Sciatic nerve (tissue), 2 donors: ENCODE measurements at places on chromosomes 11 and 22.

DNA sequence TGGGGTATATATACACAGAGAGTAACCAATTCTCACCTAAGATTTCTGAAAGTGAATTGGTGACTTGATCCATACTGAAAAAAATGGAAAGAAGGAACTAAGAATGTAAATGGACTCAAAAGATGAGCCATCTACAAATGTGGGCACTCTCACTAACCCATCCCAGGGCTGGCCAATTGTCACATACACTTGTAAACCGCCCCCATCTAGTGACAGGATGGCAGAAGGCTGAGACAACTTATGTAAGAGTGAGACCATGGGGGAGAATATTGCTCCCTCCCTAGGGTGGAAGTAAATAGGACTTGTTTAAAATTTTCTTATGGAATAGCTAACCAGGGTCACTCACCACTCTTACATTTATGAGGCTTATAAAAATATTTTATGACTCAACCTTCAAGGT is 377.1 kb upstream of the ISX start:
- DNase-seq = no peak

- DNase-seq = no peak
Observed at GRCh38 chr11:131198161-131199014, 172.0 kb upstream of the NTM start.

- no peak for DNase-seq
Observed at GRCh38 chr11:79314906-79315689, 125.7 kb downstream of the TENM4 start.

GRCh38 chr11:62030071-62030684 is 62.7 kb upstream of the FTH1 start:
- DNase-seq = no peak

DNA sequence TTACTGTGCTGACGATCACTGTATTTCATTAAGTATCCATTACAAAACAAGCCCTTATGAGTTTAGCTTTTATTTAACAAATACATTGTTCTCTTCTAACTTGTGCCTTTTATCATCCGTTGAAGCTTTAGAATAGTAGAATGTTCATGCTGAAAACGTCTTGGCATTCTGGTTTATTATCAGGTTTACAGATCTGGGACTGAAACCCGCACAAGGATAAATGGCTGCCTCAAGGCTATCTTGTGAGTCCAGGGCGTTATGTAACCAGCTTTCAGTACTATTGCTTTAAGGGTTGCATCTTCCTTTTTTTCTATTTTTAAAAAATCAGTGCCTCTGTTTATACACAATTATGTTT is 66.6 kb upstream of the PRODH start:
- DNase-seq = no peak

GRCh38 chr11:88360141-88360540 is 22.6 kb upstream of the CTSC start:
- no peak for DNase-seq

DNA sequence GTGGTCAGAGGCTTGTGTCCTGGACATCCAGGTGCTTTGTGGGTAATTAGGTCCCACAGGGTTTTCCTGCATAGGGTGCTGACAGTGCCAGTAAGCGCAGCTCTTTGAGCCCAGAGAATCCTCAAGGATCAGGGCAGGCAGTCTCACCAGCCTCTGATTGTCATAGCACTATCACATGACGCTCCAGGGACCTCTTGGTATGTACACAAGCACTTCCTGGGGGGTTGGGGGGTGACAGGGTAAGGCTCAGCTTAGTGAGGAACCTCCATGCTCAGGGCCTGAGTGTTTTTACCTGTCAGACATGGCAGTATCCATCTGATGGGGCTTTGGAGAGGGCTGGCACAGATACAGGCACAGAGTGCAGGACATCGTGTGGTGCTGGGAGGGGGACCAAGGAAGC is 27.9 kb upstream of the SUSD2 start:
- DNase-seq = no peak

GRCh38 chr22:28052825-28053269 is 133.8 kb upstream of the PITPNB start:
- no peak for DNase-seq

GRCh38 chr11:118819334-118820024 is 28.5 kb upstream of the DDX6 start:
- DNase-seq = no peak

DNA sequence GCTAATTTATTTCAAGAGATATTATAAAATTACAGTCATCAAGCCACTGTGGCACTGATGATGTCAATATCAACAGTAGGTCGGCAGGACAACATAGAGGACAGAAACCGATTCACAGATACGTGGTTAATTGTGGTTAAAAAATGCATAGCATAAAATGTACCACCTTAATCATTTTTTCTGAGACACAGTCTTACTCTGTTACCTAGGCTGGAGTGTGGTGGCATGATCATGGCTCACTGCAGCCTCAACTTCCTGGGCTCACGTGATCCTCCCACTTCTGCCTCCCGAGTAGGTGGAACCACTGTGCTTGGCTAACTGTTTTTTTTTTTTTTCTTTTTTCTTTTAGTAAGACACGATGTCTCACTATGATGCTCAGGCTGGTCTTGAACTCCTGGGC is 21.0 kb upstream of the TOLLIP start:
- no peak for DNase-seq

DNA sequence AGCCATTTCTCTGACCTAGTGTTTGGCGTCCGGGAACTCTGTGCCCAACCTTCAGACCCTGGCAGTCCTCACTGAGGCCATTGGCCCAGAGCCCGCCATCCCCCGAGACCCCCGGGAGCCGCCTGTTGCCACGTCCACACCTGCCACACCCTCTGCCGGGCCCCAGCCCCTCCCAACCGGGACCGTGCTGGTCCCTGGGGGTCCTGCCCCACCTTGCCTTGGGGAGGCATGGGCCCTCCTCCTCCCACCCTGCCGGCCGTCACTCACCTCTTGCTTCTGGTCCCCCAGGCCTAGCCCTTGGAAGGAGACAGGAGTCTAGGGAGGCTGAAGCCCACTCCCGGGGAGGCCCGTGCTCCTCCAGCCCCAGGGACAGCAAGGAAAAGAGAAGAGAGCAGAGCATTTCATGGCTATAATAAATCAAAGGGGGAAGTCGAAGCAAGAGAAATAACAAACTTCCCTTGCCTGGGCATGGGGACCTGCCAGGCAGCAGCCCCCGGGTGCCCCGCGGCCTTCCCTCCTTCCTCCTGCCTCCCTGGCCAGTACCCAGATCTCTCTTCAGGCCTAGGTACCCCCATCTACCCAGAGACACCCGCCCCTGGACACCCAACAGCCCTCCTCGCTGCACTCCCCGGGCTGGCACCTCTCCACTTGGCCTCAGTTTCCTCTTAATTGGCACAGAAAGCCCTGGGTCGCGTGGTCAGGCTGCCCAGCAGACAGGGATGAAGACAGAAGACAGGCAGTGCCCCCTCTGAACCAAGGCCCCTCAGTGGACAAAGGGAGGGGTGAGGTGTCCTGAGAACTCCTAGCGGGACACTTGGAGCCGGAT is 13.0 kb upstream of the SLC39A13 start:
- no peak for DNase-seq

- DNase-seq = peak; percentile 4
Observed at GRCh38 chr22:45636683-45637082, 35.0 kb upstream of the ATXN10 start.

DNA sequence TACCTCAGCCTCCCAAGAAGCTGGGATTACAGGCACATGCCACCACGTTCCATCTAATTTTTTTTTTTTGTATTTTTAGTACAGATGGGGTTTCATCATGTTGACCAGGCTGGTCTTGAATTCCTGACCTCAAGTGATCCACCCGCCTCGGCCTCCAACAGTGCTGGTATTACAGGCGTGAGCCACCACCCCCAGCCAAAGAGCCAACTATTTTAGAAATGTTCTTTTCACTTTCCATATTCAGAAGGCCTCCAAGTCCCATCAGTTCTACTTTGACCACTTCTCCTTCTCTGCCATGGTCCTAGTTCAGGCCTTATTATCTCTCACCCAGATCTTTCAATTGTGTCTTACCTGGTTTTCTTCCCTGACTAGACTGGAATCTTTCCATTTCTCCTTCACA is 48.2 kb downstream of the CCDC83 start:
- DNase-seq = no peak

DNA sequence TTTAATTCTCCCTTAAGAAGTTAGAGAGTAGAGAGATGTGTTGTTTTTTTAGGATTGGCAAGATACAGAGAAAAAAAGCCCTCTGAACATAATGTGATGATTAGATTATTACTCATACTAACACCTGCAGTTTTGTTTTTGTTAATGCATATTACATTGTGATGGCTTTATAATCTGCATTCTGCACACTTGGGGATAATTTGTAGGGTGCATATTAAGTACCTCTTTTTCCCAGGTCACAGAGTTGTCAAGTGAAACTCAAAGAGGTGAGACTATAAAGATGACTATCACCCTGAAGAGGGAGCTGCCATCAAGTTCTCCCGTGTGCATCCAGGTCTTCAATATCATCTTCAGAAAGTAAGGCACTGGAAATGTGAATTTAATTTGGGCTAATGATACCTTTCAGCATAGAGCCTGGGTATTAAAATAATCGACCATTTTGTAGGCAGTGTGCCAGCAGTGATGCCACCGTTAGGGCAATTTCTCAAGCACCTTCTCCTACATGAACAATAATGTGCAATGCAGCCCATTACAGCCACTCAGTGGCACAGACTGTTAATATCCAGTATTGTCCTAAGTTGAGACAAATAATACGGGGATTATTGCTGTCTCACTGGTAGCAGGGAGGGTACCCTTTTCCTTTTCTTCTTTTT is 16.2 kb downstream of the PIWIL4 start:
- DNase-seq = no peak

- DNase-seq = no peak
Observed at GRCh38 chr11:93727985-93728791, 13.1 kb downstream of the TAF1D start.

- DNase-seq = no peak
Observed at GRCh38 chr22:47282366-47282765, 519.9 kb downstream of the TBC1D22A start.

DNA sequence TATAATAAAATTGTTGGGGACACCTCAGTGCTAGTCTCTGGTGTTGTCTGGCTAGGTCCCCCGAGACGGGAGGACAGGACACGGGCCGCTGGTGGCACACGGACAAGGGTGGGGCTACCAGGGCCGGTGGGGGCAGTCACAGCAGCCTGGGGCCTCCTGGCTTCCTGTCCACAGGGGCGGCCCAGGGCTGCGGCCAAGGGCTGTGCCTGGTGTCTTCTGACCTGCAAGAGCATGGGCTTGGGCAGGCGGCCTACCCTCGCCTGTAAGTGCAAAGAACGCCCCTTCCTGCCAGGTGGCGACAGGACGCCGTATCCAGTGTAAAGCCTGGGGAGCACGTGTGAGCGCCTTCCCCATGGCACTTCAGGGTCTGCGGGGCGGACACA is 3.6 kb downstream of the LRFN4 start:
- DNase-seq = no peak

DNA sequence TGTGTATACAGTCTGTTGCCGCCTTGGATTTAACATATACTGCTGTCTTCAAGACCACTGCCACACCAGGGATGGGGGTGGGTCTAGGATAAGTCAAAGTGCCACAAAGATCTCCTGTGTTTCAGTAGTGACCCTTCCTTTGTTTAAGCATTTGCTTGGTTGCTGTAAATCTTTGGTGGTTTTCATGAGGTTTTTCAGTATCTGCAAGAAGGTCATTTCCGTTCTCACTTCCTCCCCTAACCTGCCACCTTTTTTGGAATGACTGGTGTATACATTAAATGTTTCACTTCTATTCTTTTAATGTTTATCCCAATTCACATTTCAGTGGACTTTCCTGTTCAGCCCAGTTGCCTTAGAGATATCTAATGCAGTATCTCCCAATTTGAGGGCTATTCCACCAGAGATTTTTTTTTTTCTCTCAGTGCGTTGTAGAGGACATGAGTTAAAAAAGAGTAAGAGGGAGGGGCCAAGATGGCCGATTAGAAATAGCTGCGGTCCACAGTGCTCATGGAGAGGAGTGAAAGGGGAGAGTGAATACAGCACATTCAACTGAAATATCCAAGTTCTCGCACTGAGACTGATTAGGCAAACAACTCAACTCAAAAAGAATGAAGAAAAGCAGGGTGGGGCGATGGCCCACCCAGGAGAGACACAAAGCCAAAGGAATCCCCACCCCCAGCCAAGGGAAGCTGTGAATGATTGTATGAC is 43.2 kb downstream of the USP47 start:
- no peak for DNase-seq

GRCh38 chr11:63907063-63907462 is 9.9 kb downstream of the RCOR2 start:
- DNase-seq = no peak

DNA sequence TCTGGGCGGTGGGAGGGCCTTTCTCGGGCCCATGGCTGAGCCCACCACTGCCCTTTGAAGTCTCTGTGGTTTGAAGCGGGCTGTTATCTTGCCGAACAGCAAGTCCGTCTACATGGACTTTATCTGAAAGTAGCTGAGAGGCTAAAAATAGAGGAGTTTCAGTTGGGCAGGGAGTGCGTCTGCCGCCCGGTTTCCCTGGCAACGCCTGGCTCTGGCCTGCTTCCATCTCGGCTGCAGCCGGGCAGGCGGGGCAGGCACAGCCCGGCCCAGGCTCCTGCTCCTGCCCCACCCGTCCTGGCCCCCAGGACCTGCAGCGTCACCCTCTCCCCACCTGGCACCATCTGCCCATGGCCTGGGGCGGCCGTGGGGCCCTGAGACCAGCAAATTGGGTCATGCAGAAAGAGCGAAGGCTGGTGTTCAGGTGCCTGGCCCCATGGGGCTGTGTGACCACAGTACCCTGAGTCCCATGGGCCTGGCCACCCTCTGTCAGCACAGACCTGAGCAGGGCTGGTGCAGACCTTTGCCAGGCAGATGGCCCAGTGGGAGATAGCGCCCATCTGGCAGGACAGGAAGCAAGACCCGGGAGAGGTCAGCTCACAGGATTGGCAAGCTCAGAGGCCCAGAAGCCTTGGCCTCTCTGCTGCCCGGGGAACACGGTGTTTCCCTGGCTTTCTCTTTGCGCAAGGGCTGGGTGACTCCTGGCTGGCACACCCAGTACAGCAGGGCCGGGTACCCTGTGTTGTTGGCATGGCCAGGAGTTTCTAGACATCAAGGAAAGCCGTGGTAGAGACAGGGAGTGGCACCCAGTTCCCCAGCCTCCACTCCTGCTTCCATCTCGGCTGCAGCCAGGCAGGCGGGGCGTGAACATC is 79.1 kb upstream of the KCNQ1OT1 start:
- DNase-seq = peak; percentile 82

DNA sequence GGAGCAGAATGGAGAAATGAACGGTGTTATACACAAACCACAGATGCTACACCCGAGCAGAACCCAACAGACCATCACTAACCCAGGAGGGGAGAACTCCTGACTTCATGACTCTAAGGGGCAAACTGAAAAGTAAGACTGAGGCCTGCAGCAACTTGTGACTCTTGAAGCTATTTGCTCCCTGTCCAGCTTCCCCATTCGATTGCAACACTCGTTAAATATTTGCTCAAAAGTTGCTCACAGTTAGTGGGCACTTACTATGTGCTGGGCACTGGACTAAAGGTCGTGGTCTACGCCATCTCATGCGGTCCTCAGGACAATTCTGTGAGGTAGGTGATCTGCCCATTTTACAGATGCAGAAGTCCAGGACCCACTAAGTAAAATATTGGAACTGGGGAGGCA is 9.5 kb upstream of the ADA2 start:
- no peak for DNase-seq

- DNase-seq = no peak
Observed at GRCh38 chr11:96329419-96329818, 13.6 kb downstream of the MAML2 start.

GRCh38 chr22:30650508-30651116 is 15.0 kb downstream of the SLC35E4 start:
- DNase-seq = no peak

- no peak for DNase-seq
Observed at GRCh38 chr11:94472916-94473799, 20.5 kb downstream of the MRE11 start.
